ENCODE measurements at places on chromosomes 6 and 20. TPM values are rescaled to one million over a fixed set of nuclear protein-coding genes. Genes with fewer than 3 reads are reported as not detected.

DNA sequence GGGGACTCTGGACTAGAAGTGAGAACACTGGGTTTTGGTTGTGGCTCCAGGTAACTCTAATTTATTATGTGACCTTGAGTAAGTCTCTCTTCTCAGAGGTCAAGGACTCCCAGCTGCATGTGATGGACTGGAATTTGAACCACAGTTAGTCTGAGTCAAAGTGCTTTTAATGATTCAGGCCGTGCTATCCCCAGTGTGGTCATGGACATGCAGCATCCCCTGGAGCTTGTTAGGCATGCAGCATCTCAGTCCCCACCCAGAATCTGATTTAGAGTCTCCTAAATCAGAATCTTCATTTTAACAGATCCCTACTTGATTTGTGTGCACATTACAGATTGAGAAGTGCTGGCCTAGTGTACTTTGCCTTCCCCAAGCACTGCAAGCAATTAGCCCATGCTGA is 74.2 kb downstream of the TOX2 start:
- DNase-seq = no peak

DNA sequence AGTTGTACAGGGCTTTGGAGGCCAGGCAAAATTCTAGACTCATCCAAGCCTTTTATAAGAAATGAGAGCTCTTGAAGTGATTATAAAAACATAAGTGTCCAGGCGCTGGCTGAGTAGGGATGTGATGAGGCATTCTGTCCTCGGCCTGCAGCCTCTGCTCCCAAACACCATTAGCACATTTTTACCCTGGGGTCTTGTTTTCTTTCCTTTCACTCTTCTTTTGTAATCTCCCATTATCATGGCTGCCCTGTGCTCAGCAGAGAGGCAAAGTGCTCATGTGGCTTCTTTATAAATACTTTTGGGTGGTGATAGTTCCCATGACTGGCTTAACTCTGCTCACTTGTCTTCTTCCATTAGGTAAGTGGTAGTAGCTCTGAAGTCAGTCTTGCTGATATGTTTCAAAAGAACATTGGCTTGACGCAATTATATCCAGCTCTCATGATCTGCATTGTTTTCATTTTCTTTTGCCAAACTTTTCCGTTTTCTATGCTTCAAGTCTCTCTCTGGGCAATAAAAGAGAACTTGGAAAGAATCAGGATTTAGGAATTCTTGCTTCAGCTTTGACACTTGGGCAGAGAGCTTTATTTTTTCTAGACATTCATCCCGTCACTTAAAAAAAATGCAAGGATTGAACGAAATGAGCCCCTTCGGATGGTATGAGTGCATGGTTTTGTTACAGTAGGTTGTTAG is 61.1 kb downstream of the CAP2 start:
- DNase-seq = no peak

GRCh38 chr6:28105245-28105639 is 19.2 kb upstream of the ZSCAN16 start:
- no peak for DNase-seq

DNA sequence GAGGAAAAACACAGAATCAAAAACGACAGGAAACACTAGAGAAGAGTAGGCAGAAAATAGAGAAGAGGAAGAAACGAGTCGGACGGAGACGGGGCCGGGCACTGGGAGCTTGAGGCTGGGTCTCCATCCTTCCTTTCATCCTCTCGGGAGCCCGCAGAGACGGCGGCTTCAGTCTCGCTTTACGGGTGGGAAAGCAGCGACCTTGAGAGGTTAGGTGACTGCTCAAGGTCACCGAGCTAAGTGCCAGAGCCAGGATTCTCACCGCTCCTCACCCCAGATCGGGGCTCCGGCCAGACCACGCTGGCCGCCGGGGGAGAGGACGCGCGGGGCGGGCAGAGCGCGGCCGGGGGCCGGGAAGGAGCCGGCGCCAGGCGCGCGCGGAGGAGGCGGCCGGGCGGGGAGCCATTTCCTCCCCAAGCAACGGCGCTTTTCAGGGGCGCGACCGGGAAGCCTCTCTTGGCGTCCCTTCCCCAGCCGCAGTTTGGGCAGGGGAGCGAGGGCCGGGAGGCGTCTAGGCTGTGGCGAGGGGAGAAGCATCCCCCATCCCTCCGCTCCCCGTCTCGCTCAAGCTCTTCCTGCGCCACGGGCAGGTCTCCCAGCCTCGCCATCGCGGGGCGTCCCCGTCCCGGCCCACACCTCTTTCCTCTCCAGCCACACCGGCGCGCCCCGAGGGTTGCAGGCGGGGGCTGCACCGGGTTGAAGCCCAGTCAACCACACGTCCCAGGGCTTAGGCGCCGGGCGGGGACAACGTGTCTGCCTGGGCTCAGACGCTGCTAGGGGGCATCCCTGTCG is 24.1 kb upstream of the MAP3K7 start:
- DNase-seq = peak; percentile 41

DNA sequence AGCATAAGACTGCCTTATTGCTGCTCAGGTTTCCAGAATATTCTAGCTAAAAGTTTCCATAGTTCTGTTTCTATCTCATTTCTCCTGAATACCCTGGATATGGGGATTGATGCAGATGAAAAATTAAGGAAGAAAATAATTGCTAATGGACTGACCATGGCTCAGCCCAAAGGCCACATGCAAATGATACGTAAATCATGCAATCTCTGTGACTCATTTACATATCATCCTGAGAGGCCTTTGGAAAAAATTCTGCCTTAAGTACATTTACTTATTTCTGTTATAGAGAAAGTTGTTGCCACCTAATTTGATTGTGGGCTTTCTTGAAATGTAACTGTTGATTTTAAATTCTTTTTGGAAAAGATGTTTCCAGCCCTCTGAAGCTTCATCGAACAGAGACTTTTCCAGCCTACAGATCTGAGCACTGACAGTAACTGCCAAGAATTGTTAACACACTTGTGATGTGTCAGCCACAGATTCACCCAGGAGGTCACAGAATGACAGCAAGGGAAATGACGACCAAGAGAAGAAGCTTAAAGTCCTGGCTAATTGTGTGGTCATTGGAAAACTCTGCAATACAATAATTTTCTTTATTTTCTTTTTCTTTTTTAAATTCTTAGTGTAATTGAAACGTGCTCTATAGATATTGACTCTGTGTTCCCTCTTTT is 174.8 kb downstream of the DOK5 start:
- no peak for DNase-seq

DNA sequence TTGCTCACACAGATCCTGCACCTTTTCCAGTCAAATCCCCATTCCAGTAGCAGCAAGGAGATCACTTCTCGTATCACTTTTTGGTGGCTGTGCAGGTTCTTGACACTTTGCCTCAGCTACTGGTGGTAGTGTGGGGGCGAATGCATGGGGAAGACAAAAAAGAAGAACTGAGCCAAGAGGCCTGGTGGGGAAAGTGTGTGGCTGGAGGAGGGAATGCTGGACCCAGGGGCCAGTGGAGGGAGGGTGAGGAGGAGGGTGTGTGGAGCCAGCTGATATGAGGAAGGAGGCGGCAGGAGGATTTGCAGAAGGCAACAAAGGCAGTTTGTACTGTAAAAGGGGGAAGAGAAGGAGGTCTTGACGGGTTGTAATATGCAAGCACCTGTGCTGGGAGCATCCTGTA is 15.7 kb upstream of the HLA-C start:
- no peak for DNase-seq

GRCh38 chr20:53706466-53707370 is 113.1 kb upstream of the ZNF217 start:
- DNase-seq = no peak

GRCh38 chr20:9985773-9986172 is 49.0 kb upstream of the ANKEF1 start:
- no peak for DNase-seq

DNA sequence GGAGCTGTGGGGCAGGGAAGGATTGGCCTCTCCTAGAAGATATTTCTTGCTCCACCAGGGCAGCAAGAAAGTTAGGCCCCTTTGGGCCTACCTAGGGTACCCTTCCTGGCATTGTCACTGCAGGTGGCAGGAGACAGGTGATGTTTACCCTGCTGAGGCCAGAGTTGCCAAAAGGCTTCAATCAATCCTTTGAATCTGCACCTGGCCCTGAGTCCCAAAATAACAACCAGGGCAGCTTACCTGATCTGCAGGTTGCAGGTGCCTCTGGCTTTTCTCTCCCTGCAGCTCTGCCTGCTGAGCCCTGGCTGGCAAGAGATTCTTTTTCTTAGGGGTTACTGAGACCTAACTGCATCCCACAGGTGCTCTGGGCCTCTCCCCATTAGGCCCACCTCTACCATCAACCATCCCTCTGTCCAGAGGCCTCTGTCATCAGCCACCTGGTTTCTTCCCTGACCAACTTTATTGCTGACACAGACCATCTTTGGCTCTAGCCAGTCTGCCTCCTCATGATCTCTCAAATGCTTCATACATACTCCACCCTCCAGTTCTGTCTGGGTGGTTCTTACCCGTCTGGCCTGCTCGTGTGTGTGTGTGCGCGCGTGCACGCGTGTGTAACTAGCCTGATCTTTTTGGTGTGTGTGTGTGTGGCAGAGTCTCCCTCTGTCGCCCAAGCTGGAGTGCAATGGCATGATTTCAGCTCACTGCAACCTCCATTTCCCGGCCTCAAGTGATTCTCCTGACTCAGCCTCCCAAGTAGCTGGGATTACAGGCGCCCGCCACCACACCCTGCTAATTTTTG is 13.7 kb downstream of the BCL2L1 start:
- no peak for DNase-seq

- DNase-seq = no peak
These were observed 144.1 kb upstream of the AKAP12 start for GRCh38 chr6:151095538-151096254.

GRCh38 chr6:136927292-136927691 is 5.2 kb downstream of the SLC35D3 start:
- DNase-seq = no peak

DNA sequence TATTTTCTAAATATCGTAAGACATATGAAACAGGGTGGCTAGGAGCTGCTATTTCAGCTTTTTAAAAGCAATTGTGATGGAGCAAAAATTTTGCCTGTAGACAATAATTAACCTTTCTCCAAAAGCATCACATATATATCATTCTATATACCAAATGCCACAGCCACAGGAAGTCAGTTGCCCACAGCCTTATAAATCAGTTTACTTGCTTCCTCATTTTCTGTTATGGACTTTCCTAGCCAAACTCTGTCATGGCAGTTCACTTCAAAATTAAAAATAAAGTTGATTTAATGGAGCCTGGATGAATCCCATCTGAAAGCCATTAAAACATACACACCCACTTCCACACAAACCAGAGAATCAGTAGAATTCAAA is 93.4 kb upstream of the NHSL1 start:
- DNase-seq = no peak

DNA sequence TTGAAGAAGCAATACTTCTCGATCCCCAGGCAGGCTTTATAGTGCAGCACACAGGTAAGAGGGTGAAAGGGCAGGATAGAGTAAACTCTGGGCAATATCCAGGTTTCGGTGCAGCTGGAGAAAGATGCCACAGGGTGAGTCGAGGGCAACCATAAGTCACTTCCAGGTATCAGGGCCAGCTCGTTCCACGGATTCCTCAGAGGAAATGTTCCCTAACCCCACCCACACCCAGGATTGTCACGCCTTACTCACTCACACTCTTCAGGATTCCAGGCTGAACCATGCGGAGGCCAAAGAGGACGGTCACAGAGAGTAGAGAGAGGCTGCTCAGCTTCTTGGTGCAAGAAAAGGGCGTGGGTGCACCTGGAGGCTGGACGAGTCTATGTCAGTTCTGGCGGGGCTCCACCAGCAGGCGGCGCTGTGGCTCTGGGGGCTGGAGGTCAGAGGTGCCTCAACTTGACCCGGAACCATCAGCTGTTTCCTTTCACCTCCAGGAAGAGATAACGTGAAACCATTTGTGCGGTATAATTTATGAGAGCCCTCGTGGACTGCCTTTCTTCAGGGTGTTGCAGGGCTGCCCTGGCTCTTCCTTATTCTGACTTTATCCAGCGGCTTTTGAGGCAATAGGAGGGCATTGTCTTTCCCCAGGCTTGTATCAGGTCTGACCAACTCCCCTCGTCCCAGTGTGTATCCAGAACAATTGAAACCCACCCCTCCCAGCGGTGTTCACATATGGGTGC is 14.5 kb upstream of the WFDC12 start:
- DNase-seq = peak; percentile 50

DNA sequence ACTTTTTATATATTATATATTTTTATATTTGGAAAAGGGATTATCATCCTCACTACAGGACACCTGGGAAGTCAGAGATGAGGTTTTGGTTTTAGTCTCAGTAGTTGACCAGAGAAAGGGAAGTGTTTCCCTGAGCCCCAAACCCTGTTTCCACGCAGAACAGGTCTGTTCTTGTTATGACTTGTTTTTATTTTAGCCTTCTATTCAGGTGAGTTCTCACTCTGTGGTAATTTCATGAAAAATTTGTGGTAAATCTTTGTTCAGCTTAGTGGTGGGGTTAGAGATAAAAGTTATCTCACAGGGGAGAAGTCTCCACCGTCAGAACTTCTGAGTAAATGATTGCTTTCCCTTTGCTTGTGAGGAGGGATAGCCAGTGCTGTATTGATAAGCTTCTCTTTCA is 224.9 kb downstream of the FARS2 start:
- DNase-seq = no peak

DNA sequence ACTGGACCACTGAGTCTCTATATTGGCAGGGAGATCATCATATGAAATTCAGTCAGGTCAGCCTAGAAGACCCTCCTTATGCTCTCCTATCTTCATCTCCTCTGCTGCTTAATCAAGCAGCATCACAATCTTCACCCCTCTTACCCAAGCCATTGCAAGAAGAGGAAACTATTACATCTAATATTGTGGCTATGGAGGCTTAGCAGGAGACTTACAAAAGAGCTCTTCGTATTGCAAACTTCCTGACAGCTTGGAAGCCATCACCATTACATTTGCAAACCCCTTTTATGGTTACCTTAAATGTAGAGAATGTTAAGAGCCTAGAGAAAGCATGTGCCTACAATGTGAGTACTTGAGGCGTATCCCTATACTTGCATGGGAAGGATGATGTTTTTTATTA is 87.2 kb upstream of the STXBP5 start:
- DNase-seq = no peak

GRCh38 chr6:32244270-32244669 is 20.4 kb upstream of the NOTCH4 start:
- DNase-seq = no peak

DNA sequence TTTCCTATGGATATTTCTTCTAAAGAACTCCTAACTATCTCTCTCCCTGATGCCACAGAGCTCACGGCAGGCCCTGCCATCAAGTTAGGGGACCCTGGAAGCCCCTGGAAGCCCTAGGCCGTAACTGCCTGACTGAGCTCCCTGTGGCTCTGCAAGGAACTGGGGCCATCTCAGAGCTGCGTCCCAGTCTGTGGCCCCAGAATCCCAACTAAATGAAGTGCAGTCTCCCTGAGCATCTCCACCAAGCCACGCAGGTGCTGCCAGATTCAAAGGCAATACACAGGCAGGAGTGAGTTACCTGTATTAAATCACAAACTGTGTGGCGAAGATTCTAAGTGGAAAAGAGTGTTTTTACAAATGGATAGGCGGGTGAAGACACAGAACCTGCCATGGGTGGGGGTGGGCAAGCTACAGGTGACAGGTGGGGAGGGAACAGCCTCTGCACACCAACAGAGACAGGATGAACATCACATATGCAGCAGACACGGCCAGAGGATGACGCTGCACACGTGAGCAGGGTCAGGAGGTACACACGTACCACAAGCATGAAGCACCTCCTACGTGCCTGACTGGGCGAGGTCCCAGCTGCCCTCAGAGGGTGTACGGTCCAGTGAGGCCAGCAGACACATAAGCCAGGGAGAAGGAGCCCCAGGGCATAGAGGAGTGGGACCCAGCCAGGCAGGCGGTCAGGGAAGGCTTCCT is 358.5 kb downstream of the ZFAND3 start:
- DNase-seq = no peak

Gene MYLK2
- total RNA-seq = 1.6 TPM

Gene PSMB9
- not detected for total RNA-seq

Gene PLAGL1
- total RNA-seq = 29.9 TPM

Gene ASIP
- total RNA-seq = not detected
